ENCODE measurements at places on chromosomes 11 and 22. TPM values are rescaled to one million over a fixed set of nuclear protein-coding genes. Genes with fewer than 3 reads are reported as not detected.

GRCh38 chr22:29587938-29588699 is 7.2 kb upstream of the NIPSNAP1 start:
- H3K27me3 ChIP-seq = no peaks in the 10 kb centered on the region
- no peaks in the 10 kb centered on the region for H3K36me3 ChIP-seq
- peaks cover 9% of the 10 kb centered on the region for H3K4me1 ChIP-seq
- DNase-seq = peak; percentile 77
- H3K4me3 ChIP-seq = no peak overlapping the region
- H3K27ac ChIP-seq = no peak overlapping the region

DNA sequence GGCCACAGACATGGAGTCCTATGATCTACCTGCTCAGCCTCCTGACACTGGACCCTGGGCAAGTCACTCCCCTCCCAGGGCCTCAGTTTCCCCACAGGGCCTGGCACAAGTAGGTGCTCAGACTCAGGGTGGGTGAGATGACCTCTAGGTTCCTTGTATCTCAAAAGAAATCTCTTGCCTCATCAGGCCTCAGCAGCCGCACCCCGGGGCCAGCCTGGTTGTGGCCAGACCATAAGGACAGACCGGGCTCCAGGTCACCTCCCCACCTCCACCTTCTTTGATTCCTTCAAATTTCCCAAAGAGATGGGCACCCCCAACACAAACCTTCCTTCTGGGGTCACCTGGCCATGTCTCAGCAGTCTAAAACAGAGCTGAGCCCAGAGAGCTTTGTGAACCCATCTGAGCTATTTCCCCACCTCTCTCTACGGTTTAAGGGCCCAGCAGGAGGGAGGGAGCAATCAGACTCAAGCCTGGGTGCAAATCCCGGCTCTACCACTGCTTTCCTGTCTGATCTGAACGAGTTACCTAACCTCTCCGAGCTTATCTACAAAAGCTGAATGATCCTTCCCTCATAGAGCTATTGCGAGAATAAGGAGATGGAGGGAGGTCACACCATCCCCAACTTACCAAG is 2.5 kb upstream of the APOL4 start:
- H3K4me3 ChIP-seq = no peak overlapping the region
- H3K27ac ChIP-seq = no peak overlapping the region
- H3K36me3 ChIP-seq = no peaks in the 10 kb centered on the region

GRCh38 chr11:17766073-17766359 is 31.4 kb downstream of the KCNC1 start:
- H3K4me3 ChIP-seq = no peak overlapping the region
- H3K4me1 ChIP-seq = no peaks in the 10 kb centered on the region
- no peaks in the 10 kb centered on the region for H3K36me3 ChIP-seq
- no peak overlapping the region for H3K27ac ChIP-seq

DNA sequence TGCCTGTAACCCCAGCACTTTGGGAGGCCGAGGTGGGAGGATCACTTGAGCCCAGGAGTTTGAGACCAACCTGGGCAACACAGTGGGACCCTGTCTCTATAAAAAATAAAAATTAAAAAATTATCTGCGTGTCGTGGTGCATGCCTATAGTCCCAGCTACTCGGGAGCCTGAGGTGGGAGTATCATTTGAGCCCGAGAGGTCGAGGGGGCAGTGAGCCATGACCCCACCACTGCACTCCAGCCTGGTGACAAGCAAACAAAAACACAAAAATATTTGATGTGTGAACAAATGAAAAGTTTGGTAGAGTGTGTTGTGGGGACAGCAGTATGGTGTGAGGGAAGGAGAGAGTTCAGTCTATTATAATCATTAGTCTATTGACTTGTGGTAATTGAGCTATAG is 90.8 kb upstream of the PARVA start:
- H3K4me3 ChIP-seq = no peak overlapping the region
- peaks cover 51% of the 10 kb centered on the region for H3K4me1 ChIP-seq
- no peaks in the 10 kb centered on the region for H3K36me3 ChIP-seq

CNTN5 gene
- total RNA-seq = not detected

CLCF1 gene
- 15.9 TPM for total RNA-seq

Measured in PC-9 (cell line).